ENCODE measurements at places on chromosomes 1 and 21. TPM values are rescaled to one million over a fixed set of nuclear protein-coding genes. Genes with fewer than 3 reads are reported as not detected.

Gene FMO2
- 0.30 TPM for total RNA-seq

Gene MFSD2A
- total RNA-seq = 8.0 TPM

Gene PYHIN1
- total RNA-seq = not detected

Gene SSU72
- total RNA-seq = 134 TPM

GRCh38 chr1:11204396-11205190 is 15.4 kb downstream of the ANGPTL7 start:
- DNase-seq = no peak

DNA sequence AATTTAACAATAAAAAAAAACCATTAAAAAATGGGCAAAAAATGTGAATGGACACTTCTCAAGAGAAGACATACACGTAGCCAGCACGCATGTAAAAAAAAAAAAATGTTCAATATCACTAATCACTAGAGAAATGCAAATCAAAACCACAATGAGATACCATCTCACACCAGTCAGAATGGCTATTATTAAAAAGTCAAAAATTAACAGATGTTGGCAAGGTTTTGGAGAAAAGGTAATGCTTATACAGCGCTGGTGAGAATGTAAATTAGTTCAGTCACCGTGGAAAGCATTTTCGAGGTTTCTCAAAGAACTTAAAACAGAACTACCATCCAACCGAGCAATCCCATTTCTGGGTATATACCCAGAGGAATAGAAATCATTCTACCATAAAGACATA is 1091.5 kb upstream of the B3GALT2 start:
- no peak for DNase-seq

- DNase-seq = no peak
Measured at GRCh38 chr1:24109686-24110475, 2.1 kb downstream of the MYOM3 start.

- no peak for DNase-seq
Measured at GRCh38 chr1:39987869-39988268, 32.9 kb downstream of the MFSD2A start.

GRCh38 chr1:154221278-154222001 is 685 bp downstream of the UBAP2L start:
- no peak for DNase-seq
